ENCODE measurements at places on chromosomes 6 and 20.

DNA sequence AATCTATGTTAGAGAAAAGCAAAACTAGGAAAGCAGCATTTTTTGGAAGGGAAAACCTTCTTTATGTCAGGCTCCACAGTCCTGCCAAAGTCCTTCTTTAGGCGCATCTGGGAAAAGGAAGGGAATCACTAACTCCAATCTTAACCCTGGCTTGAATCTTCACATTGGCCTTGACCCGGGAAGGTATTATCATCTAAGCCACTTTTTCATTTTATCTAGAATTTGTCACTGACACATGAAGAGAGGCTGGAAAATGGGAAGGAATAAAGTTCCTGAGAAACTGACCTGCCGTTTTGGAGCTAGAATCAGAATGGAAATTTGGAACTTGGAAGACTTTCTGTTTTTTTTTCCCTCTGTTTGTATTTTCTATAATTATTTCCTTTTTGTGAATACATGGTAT lies 53.4 kb upstream of the UTRN start:
- no peak for DNase-seq

DNA sequence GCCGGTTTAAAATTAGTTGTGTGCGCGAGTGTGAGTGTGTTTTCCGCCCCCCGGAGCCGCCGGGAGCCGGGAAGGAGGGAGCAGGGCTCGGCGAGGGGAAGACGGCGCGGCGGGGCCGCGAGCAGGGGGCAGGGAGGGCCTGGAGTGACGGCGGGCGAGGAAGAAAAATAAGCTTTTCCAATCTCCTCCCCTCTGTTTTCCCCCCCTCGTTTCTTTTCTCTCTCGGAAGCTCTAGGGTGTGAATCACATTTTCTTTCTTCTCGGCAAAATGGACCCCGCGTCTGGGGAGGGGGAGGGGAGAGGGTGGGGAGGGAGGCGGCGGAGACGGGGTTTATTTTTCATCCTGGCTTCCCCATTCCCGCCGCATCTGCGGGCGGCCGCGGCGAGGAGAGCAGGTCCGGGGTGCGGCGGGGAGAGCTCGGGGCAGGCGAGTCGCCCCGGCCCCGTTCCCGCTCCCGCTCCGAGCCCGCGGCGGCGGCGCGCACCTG lies 881 bp downstream of the BICRAL start:
- DNase-seq: peak; percentile 85

DNA sequence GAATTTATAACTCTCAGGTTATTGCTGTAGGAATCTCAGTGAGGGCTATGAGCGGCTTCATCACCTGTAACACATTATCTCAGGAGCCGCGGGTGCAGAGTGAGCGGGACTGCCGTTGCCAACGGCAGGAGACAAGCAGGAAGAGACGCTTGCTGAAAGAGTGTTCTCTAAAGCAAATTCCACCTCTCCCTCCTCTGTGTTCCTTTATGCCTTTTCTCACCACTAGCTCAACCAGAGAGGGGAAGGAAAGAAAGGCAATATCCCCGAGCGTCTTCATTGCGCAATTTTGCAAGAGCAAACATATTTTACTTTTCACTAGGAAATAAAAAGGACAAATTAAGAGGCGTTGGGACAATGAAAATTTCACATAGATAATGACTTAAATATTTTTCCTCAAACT lies 185.2 kb upstream of the EXOC2 start:
- no peak for DNase-seq

GRCh38 chr6:45437439-45437815 lies 59.7 kb upstream of the SUPT3H start:
- no peak for DNase-seq

DNA sequence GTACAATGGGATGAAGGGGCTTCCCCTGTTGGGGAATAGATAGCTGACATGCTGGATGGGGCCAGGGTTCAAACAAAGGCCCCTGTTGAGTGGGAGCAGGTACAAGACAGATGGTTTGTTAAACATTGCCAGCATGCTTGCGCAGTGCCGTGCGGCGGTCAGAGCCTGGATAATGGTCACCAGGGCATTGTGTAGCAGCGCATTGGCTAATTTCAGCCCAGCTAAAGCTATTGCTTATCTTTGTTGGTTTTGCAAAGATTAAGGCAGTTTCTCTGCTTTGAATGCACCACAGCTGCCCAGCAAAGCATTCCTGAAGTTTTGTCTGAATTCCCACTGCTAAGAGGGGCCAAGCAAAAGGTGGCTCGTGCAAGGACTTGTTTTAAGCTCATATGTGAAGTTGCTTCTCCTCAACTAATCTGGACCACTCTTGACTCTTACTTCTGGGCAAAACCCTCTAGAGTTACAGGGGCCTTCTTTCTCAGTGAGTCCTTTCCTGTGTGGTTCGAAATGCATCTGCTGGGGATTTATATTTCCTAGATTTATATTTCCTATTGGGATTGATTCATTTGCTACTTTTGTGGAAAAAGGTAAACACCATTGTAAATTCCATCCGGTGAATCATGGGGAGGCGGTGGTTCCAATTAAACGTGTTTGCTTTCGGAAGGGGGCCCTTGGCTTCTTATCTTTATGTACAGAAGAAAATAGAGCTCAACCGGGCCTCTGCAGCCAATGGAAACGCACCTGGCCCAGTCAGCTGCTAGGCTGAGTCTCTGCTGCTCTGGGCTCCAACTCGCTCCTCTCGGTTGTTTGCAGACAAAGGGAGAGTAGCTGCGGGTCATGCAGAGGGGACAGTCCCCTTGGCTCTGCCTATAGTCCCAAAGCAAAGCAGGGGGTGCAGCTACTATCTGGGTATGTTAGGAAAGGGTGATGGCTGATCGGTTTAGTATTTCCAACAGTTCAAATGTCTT lies 72.1 kb downstream of the FOXA2 start:
- no peak for DNase-seq

DNA sequence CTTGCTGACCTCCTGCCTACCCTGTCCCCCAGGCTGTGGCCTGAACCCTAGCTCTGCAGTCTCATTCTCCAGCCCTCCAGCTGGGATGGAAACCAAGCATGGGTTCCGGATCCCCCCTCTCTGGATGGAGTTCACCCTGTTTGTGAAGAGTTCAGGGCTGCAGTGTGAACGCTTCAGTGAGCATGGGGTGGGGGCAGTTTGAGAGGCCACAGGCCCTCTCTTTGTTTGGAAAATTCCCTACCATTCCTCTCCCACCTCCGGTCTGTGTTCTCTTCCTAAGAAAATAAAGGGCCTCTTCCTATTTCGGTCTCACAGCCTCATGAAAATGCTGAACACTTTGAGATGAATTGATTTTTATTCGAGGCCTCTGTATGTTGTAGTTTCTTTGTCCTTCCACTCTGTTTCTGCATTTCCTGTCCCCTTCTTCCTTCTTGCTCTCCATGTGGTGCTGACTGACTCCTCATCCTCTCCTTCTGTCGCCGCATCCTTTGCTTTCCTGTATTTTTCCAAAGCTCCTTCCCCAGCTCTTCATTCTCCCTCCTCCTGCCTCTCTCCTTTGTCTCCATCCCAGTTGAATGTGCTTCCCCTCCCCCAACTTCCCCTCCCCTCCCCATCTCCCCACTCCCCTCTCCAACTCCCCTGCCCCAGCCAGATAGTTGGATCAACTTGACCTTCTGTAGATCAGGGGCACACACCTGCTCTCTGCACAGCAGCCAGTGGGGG lies 2.4 kb upstream of the KCNK5 start:
- DNase-seq: no peak

DNA sequence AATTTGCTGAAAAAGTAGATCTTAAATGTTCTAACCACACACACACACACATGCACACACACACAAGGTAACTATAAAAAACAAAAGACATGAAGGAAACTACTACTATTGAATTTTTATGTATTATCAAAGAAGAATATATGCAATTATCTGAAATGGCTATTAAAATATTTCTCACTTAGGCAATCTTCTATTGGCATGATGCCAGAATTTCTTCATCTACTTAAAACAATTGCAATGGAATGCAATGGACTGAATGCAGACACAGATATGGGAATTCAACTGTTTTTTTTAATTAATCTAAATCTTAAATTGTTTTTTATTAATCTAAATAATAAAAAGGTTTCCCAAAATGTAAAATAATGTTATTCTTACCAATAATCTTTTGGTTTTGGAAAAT lies 152.6 kb upstream of the SMLR1 start:
- no peak for DNase-seq

DNA sequence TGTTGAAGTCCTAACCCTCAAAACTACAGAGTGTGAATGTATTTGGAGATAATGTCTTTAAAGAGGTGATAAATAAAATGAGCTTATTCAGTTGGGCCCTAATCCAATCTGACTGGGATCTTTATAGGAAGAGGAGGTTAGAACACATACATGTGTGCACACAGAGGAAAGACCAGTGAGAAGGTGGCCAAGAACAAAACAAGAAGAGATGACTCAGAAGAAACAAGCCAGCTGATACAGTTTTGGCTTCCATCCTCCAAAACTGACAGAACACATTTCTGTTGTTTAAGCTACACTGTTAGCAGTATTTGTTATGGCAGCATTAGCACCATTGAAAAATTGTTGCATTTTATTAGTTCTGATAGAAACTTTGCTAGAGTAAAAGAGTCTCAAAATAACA lies 609.3 kb upstream of the IMPG1 start:
- no peak for DNase-seq

DNA sequence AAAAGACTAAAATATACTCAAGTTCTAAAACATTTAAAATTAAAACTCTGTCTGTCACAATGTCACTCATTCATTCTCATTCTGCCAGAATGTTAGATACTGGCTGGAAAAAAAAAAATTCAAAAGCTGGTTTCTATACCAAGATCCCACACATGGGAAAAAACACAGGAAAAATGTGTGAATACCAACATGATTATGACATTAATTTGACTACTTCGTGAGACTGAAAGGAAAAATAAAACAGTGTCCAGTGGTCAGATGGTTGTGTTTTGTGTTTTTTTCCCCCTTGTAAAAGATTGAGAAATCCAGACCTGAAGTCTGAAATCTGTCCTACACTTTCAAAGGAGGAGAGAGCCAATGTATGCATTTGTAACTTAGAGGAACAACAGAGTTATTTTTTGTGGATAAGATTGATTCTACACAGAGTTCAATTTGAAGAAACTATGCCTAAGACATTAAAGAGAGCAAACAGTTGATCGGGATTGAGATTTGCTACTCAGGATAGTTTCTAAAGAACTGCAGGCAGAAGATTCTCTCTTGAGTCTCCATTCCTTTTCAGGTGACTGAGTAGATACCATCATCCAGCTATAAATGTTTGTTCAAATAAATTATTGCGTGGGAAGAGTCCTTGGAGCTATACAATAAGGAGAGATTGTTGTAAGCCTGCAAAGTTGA lies 39.2 kb upstream of the TXLNB start:
- DNase-seq: no peak

DNA sequence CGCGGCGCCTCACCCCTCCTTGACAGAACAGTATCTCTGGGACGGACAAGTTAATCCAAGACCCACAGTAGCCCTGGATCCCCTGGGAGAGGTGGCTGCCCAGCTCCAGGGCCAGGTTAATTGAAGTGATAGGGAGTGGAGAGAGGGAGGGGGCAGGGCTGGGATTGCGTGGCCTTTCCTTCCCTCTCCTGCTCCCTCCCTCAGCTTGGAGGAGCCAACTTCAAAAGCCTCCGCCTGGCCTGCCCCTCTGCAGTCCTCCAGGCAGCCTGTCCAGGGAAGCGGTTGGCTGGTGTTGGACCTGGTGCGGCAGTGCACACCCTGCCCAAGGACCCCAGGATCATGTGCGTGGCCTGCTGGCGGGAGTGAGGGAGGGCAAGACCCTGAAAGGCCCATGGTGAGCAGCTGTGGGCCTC lies at the start of gene C20orf204:
Gene C20orf204, plus strand, starts transcription at position 250 of the 413 bp plus-strand sequence. Its CDS starts 142 bp downstream, at position 392.
- DNase-seq: no peak

DNA sequence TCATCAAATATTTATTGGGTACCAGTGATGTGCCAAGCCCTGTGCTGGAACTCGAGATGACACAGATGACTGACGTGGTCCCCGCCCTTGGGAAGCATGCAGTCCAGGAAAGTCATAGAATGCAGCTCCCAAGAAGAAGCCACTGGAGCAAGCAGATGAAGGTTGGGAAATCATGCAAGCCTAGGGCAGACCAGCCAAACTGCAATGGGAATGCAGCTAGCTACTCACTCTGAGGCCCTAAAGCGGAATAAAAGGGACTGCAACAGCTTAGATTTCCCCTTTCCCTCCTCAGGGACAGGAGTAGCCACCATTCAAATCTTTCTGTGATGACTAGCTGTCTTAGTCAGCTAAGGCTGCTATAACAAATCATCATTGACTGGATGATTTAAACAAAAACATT lies 152.2 kb downstream of the MAFB start:
- no peak for DNase-seq

DNA sequence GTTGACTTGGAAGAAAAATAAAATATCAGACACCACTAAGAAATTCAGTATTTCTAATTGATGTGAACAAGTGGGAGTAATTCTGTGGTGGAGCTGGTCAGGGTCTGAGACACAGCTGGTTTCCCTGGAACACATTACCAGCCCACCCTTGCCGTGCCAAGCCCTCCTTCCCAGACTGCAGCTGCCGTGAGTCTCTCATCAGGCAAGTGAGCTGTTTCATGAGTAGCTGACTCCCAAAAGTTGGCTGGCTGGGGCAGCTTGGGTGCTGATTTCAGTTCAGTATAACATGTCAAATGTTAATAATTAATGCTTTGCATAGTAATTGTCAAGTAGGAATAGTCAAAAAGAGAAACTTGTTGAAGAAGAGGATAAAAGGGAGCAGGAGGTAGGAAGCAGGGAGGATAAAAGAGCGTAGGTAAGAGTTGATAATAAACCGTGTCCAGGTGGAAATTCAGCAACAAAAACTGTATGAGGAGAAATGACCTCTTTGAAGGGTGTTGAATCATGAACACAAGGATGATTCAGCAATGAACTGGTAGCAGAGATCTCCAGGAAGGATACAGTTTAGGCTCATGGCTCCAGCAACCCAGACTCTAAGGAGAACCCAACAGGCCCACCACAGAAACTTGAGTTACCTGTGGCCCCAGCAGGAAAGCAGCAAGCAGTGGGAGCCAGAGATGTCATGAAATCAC lies 110.9 kb upstream of the SSTR4 start:
- DNase-seq: no peak

- no peak for DNase-seq
Observed at GRCh38 chr6:37583261-37583660, 83.6 kb upstream of the CCDC167 start.

GRCh38 chr6:67184405-67184804 lies 1450.7 kb upstream of the ADGRB3 start:
- no peak for DNase-seq

GRCh38 chr6:134240665-134241431 lies 77.1 kb downstream of the SGK1 start:
- DNase-seq: peak; percentile 97

DNA sequence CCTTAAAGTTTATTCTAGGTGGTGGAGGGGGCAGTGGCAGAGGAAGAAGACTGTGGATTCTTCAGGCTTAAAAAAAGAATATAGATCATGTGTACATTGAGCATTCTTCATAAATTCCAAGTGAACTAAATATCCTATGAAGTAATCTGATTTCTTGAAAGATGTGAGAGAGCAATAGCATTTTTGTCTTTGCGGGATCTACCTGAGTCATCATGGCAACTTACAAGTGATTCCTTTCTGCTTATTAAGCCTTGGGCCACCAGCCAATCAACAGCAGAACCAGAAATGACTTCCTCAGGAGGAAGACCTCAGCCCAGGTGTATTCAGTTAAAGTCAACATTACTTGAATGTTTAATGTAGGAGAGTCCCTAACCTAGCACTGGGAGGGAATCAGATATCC lies 756.9 kb downstream of the TFAP2A start:
- DNase-seq: no peak

Measured in CD4-positive, alpha-beta T cell treated with Interleukin-2 at 100 ng/mL for 4 hours (primary cell).